Mucosa of descending colon (tissue), 3 donors: ENCODE measurements at places on chromosomes 1 and 21. TPM values are rescaled to one million over a fixed set of nuclear protein-coding genes. Genes with fewer than 3 reads are reported as not detected.

- DNase-seq, result no peak
Observed at GRCh38 chr1:183757061-183757460, 47.9 kb upstream of the RGL1 start.

DNA sequence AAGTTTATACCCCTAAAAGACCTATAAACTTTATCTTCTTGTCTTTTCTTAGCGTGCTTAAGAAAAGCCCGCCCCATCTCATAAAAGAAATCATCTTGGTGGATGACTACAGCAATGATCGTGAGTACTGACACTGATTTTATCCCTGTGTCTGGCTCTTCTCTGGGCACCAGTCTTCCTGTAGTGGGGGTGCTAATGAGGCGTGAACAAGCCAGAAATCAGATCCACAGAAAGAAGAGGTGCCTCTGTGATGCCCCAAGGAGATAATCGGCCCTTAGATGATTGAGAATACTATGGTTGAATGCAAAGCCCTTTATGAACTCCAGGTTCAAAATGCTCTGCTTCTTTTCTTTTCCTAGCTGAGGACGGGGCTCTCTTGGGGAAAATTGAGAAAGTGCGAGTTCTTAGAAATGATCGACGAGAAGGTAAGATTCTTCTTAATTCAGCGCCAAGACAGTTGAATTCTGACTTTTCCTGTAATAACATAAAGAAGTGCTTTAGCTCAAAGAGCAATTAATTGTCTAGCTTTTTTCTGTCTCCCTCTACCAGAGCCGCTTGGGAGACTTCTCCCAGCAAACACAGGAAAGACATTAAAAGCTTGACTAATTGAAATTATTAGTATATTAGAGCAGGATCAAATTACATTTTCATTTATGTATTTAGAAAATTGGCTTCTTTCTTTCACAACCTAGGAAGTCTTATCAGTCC, 169.4 kb downstream of the GALNT2 start:
- no peak for DNase-seq

SPRR5 gene
- total RNA-seq, result not detected

SCP2 gene
- total RNA-seq, result 228 TPM

PRDM16 gene
- total RNA-seq, result 2.4 TPM

- no peak for DNase-seq
Observed at GRCh38 chr1:164093543-164093942, 465.4 kb upstream of the PBX1 start.

- no peak for DNase-seq
Observed at GRCh38 chr1:109508873-109509175, 703 bp downstream of the AMIGO1 start.

MAP10 gene
- total RNA-seq, result 4.3 TPM

DNA sequence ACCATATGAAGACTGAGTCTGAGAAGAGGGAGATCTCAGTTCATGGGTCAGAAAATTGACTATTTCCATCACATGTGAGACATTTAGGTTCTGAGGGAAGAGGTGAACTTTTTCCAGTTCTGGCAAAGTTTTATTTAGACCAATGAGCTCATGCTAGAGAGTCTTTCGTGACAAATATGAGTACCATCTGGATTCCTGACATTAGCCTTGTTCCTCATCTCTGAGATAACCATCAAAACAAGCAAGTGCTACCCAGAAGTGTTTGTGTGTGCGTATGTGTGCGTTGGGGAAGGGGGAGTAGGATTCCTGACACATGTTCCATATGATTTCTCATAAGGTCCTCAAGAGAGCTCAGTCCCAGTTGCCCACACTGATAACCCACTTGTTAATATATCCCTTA, 120.6 kb downstream of the FASLG start:
- DNase-seq, result no peak

DNA sequence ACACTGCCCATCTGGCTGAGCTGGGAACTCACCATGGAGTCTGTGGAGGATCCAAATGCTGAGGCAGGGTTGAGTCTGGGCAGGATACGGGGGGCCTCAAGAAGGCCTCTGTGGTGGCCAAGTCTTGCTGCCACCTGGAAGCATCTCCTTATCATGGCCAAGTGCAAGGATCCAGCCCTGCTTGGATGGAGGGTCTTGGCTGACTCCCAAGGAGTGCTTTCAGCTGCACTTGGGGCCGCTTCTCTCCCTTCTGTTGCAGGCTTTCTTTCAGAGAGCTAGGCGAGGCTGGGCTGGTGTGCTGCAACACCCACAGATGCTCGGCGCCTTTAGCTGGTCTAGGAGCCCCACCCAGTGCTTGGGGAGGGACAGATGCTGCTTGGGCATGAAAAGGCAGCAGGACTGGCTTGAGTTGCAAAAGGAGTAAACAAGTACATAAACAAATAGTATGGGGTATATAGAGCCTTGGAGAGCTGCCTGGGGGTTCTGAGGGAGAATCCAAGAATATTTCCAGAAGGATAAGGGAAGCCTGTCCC, at the start of gene THEM5:
THEM5 (minus strand) TSS at position 302 of the 533 bp plus-strand sequence; CDS start at position 155, 147 bp downstream.
- no peak for DNase-seq

DNA sequence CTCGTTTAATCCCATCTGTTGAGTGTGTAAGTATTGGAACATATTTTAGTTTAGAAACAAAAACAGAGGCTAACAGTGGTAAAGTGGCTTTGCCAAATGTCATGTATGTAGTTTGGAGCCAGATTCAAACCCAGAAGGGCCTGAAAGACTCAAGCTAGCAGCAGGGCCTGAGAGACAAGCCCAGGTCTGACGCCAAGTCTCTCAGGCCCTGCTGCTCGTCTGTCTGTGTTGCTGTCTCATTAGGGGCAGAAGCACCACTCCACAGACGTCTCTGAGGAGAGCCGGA, 8.3 kb downstream of the CITED4 start:
- no peak for DNase-seq

GJC2 gene
- 1.5 TPM for total RNA-seq

CYP2J2 gene
- 45.6 TPM for total RNA-seq

ATP5PF gene
- 159 TPM for total RNA-seq

FCRL1 gene
- not detected for total RNA-seq

GRCh38 chr21:43908167-43908566, 43.1 kb downstream of the AGPAT3 start:
- DNase-seq, result no peak

DCST1 gene
- total RNA-seq, result not detected

DNA sequence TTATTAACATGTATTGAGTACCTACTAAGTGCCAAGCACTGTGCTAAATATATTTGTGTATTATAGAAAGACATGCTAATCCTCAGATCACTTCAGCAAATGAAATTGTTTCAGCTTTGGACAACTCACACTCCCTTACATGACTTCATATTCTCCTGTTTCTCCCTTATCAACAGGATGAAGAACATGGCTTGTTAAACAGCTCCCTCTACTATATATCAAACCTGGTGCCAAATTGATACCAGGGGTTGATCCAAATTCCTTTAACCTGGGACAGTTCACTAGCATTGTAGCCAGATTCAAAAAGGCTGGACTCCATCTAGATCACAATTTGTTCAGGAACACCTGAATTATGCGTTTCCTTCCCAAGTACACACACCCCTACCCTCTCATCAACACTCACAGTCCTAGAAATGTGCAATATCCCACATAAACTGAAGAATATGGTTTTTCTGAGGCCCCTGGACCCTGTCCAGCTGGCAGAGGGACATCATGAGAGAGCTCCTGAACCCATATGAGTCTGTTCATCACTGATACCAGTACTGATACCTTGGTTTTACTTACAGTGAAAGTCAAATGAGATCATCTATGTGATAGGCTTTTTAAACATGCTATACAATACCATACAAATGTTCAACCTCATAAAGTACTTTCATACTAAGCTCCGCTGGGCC, 47.0 kb upstream of the PALMD start:
- DNase-seq, result no peak
